Airway epithelial cell (primary cell): ENCODE measurements at places on chromosomes 6 and 20. TPM values are rescaled to one million over a fixed set of nuclear protein-coding genes. Genes with fewer than 3 reads are reported as not detected.

The CLIC5 gene
- total RNA-seq, result not detected in 2 replicates

The MOG gene
- not detected in 2 replicates for total RNA-seq

The FRS3 gene
- 0.70 and 1.2 TPM in 2 replicates for total RNA-seq

The NKX2-2 gene
- total RNA-seq, result not detected in 2 replicates

The HLA-DOA gene
- 0.07 TPM in 1 of 2 replicates, not detected in the other for total RNA-seq

The HLA-F gene
- total RNA-seq, result 1.3 and 1.8 TPM in 2 replicates
